COR-L47 (cell line): ENCODE measurements at places on chromosomes 6 and 20.

DNA sequence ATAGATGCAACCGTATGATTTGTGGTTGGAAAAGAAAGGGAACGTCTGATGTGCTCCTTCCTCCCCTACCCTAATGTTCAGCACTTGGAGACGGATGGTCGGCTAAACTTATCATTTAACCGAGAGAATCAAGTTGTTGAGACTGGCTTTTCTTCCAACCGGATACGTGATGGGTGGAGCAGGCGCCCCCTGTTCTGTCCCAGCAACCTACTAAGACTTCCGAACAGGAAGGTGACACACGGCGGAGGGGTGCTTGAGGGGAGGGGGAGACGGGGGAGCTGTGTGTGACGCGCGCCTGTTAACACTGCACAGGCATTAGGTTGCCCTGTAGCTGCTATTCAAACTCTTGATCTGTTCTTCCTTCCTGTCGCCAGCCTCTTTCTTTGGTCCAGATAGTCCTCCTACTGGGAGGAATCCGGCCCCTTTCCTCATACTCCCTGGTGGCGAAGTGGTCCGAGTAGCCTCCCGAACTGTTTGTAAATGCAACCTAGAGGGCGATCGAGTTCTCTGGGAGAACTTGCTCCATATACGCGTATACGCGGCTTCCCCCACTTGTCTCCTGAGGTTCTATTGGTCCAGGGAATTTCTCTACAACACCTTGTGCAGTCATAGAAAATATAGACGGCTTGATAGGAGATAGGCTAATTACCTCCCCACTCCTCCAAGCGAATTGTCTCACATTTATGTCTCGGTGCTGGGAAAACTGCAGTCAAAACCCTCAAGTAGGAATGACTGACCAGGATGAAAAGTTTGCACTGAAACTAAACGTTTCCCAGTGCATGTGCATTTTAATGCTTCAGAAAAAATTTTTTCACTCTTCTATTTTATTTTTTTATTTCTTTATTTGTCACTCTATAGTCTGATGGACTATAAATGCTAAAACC is 126.0 kb upstream of the SLC2A12 start:
- DNase-seq, result no peak

- DNase-seq, result no peak
Observed at GRCh38 chr6:129402244-129402643, 307.7 kb downstream of the ARHGAP18 start.

DNA sequence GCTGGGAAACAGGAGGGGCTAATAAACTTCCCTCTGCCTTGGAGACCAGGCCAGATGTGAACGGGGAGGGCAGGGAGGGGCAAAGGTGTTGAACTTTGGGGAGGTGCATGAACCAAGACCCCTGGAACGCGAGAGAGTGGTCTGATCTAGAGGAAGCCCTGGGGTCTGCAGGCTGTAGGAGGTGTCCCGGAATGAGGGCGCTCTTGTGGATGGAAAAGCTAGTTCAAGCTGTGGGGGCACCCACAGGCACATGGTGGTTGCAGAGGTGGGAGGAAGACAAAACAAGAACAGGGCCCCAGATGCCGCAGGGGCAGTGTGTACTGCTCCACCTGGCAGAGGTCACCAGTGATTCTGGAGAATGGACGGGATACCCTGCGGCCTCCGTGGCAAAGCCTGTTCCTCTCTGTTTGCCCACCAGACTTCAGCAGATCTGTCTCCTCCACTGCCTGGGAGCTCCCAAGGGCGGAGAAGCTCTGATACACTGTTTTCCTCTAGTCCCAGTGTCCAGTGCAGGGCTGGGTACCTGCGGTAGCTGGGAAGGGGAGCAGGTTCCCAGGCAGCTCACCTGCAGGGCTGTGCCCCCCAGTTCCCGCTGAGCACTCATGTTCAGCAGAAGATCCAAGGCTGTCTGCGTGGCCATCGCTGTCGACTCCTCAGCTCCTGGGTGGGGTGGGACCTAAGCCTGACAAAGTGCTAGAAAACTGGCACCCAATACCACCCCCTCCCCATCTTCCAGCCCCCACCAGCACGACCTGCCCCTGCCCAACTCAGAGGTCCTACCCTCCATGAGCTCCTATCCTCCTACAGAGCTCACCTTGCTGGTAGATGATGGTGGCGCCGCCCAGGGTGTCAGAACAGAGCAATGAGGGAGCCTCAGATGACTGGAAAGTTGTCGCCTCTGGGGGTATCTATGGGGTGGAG is 14.7 kb downstream of the ZNF335 start:
- no peak for DNase-seq

GRCh38 chr6:12034837-12035236 is 22.7 kb downstream of the HIVEP1 start:
- no peak for DNase-seq

GRCh38 chr6:66556936-66557335 is 849.9 kb upstream of the EYS start:
- DNase-seq, result no peak

DNA sequence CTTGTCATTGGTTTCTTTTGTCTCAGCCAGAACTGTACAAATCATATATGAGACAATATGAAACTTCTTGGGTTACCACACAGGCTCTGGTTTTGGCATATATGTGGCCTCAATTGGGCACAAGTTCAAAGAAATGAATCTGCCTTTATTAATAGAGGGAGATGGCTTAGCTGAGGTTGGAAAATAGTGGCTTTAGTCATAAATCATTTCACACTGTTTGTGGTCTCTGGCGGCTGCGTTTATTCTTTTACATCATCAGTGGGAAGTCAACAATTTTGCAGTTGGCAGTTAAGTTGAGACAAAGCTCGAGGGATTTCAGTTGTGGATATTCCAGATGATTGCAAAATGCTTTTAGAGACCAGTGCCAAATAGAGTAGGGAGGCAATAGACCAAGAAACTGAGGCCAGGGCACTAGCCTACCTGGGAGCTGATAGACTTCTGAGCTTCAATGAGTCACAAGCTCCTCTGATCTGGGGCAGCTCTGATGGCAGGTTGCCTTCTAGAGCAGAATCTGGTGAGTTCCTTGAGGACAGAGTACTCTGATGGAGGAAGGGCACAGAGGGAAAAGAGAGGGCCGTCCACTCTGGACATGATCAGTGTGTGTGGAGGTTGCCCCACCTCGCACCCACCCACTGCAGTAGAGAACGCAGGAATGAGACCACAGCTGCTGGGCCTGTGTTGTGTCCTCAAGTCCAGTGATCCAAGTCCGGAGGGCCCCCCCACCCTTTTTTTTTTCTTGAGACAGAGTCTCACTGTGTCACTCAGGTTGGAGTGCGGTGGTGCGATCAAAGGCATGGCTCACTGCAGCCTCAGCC is 73.5 kb downstream of the ARMC2 start:
- peak; percentile 9 for DNase-seq

DNA sequence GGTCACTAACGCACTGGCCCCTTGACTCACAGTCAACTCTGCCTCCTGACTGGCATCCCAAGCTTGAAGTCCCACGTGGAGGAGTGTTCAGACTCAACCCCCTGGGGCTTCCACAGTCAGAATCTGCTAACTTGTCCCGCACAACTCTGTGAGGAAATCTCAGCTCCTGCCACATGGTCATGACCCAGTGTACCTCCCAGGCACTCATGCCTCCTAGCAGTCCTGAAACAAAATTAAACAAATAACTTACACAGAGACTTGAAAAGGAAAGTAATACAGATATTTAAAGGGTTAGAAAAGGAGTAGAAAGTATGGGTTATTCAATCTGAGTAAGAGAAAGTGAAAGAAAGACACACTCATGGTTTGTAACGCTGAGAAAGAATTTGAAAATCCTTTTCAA is 134.9 kb downstream of the GMDS start:
- DNase-seq, result no peak

DNA sequence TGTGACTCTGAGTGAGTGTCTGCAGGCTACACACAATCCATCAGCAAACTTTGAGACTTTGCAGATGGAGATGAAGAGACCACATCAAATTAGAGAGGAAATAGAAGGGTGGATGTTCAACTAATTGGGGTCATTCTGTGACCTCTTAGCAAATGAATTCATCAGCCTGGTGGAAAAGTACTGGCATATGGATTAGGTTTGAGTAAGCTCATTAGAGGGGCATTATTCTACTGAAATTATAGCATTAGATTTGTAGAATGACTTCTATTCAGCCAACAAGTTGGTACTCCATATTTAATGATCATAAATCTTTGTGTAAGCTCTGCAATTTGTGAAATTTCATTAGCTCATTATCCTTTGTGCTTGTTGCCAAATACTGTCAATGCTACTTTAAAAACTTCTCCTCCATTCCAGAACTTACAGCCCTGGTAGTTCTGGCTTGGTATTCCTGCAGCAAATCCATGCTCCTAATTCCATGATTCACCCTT is 63.8 kb downstream of the ADTRP start:
- DNase-seq, result no peak

GRCh38 chr6:41639809-41640371 is 1.6 kb downstream of the MDFI start:
- no peak for DNase-seq

DNA sequence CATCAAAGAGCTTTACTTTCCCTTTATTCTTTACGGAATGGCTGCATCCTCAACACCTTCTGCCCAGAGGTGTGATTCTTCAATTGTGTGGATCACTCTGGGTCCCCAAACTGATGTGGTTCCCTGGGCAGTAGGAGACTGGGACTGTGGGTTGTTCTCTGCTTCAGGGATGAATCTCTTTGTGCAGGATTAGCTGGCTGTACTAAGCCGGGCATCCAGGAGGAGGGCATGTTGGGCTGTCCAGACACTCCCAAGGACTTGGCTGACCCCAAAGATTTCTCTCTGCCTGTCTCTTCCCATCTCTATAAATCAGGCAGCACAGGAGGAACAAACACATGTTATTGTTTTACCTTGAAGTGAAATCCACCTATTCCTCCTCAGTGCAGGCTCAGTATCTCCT is 15.3 kb downstream of the FARS2 start:
- DNase-seq, result no peak

GRCh38 chr6:147023148-147023547 is 181.1 kb upstream of the STXBP5 start:
- DNase-seq, result no peak

- no peak for DNase-seq
Observed at GRCh38 chr20:41045671-41046070, 17.0 kb downstream of the TOP1 start.

GRCh38 chr6:126076992-126077664 is 90.8 kb downstream of the TRMT11 start:
- DNase-seq, result no peak

GRCh38 chr6:139710556-139710955 is 336.1 kb upstream of the CITED2 start:
- DNase-seq, result no peak

DNA sequence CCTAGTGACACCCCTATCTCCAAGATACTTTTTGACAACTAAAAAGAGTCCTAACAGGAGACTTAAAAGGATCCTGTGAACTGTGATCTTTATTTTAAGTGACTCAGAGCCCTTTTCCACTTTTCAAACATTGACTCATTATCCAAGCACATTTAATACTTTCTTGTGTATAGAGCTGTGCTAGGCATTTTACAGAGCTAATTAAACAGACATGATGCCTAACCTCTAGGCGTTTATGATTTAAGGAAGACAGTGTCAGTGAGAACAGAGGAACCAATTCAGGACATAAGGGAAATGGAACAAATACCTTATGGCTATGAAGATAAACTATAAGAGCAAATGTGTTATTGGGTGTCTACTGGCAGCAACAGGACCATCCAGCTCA is 282.6 kb downstream of the TPBG start:
- no peak for DNase-seq

DNA sequence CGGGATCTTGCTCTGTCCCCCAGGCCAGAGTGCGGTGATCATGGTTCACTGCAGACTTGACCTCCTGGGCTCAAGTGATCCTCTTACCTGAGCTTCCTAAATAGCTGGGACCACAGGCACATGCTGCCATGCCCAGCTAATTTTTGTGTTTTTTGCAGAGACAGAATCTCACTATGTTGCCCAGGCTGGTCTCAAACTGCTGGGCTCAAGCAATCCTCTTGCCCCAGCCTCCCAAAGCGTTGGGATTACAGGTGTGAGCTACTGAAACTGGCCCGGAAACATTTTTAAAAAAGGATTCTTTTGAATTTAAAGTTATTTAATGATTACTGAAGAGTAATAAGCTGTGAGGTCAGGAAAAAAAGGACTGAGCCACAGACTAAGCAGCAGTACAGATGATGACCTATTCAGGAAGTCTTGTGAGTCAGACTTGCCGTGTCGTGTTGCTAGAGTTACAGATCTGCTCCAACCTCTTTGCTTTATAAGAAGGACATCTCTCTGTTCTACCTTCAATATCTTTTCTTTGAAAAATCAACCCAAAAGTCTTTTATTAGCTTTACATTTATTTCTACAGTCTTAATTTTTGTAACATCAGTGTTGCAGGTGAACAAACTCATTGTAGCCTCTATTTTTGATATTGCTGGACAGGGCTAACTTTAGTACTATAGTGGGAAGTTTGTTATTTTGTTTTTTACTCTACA is 108.7 kb downstream of the NCOA3 start:
- DNase-seq, result no peak

DNA sequence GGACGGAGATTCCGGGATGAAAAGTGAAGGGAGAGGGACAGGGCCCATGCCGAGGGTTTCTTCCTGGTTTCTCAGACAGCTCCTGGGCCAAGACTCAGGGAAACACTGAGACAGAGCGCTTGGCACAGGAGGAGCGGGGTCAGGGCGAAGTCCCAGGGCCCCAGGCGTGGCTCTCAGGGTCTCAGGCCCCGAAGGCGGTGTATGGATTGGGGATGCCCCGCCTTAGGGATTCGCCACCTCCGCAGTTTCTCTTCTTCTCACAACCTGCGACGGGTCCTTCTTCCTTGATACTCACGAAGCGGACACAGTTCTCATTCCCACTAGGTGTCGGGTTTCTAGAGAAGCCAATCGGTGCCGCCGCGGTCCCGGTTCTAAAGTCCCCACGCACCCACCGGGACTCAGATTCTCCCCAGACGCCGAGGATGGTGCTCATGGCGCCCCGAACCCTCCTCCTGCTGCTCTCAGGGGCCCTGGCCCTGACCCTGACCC is 55.0 kb upstream of the HLA-A start:
- DNase-seq, result no peak

GRCh38 chr6:1070085-1070521 is 241.8 kb upstream of the FOXQ1 start:
- DNase-seq, result no peak

DNA sequence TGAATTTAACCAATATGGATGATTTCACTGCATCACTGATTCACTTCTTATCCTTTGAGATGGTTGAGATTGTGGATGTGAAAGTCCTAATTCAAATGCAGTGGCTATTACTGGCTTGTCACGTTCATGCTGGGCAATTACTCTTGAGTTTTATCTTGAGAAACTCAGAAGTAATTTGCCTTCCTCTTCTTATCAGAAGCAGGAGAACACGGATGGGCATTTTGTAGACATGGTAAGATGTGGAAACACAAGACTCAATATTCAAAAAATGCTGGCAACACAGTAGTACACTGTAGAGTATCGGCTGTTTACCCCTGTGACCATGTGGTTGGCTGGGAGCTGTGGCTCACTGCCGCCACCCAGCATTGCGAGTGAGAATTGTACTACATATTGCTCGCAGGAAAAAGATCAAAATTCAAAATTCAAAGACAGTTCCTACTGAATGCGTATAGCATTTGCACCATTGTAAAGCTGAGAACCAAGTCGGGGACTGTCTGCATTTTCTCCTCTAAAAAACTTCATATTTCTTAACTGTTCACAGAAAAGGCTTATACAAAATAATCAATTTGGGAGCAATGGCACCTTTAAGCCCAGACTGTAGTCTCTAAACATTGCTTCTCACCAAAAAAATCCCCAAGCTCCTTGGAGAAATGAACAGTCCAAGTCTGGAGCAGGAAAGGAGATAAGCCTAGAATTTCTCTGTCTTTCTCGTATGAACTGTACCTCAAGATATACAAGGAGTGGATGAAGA is 61.9 kb upstream of the ELOVL5 start:
- peak; percentile 7 for DNase-seq

- DNase-seq, result no peak
Observed at GRCh38 chr6:85431271-85431670, 18.6 kb upstream of the NT5E start.

GRCh38 chr6:114389111-114389510 is 46.3 kb upstream of the HS3ST5 start:
- DNase-seq, result no peak
